ENCODE measurements at places on chromosomes 13 and 19.
A peak's percentile ranks its signal among the peaks of the same experiment; 100 is the strongest.

DNA sequence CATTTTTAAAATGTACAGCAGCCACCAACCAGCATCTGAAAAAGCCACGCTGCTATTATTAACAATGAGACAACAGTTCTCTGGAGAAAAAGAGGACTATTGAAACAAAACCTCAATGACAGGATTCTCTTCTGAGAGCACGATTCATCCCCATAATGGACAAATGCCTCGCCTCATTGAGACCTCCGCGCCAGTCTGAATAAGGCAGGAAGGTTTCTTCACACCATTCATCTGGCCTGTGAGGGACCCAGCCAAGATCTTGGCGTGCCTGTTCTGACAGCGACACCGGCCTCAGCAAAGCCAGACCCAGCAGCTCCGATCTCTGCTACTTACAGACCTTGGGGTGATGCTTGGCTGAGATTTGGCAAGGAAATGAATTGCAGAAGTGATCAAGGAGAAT lies 14.8 kb downstream of the SMIM7 start:
- DNase-seq: no peak

DNA sequence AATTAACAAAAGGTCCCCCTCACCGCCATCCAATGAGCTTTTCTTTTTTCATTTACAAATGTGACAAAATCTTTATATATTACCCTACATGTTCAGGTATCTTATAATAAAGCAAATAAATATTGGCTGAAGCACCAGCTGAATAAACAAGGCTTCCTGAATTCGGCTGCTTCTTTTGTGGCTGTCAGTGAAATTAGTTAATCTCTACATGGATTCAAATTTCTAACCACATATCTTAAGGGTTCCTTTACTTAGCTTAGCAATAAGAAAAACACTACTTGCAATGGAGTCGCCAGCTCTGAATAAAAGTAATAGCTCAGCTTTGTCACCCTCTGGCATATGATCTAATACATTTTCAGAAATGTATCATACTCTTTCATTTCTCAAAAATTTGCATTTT lies 104.3 kb downstream of the CCNA1 start:
- peak; percentile 92 for DNase-seq

GRCh38 chr19:55613930-55614710 lies 8.7 kb downstream of the ZNF865 start:
- DNase-seq: no peak

GRCh38 chr19:46144756-46145155 lies 3.3 kb upstream of the IGFL2 start:
- no peak for DNase-seq

DNA sequence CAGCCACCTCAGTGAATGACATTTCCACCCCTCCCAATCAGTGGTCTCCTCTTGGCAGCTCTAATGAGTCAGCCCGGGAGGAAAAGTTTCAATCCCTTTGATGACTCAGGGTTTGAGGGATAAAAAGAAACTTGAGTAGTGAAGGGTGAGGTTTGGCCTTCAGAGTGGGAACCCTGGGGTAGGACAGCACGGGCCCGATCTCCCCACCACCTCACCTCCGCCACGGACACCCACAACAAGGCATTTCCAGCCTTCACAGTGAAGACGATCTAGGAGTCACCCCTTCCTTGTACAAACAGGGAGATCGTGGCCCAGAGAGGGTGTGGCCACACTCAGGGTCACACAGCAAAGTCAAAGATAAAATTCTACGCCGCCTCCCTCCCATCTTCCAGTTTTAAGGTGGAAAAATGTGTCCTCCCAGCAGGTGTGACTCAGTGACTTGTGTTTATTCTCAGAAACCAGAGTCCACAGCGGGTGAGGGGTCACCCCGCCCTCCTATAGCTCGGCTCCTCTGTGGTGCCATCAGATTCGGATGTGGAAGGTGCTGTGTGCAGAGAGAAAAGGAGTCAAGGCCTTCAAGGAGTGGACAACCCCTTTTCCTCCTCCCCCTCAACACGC lies 12.3 kb downstream of the CIB3 start:
- DNase-seq: no peak

DNA sequence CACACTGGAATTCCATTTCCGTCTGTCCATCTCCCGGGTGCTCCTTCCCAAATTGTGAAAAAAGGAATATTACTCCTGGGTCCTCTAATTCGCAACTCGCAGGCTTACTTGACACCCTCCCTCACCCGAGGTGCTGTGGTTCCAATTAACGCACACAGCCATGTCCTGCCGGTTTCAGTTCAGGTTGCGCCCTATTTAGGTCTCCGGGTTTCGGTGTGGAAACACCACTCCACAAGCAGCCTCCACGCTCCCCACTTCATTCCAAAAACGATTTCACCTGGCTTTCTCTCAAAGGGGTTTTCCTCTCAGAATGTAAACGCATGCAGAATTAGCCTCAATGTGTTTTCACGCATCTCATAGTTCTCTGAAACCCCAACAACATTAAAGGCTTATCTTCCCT lies 37.9 kb downstream of the NAXD start:
- no peak for DNase-seq

DNA sequence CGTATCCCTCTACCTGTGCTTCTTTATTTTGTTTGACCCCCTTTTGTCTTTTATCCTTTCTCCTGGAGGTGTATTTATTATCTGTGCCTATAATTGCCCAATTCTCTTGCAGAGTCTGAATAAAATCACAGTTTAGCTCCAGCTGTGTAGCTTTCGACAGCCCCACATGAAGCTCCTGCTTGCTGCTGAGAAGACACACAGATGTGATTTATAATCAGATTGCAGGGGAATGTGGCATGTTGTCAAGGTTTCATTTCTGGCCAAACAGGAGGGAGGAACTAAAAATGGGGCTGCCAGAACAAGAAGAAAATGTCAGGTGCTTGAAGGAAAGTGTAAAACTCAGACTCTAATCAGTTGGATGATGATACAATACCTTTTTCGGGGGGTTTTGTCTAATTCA lies 22.7 kb downstream of the CCNA1 start:
- no peak for DNase-seq

DNA sequence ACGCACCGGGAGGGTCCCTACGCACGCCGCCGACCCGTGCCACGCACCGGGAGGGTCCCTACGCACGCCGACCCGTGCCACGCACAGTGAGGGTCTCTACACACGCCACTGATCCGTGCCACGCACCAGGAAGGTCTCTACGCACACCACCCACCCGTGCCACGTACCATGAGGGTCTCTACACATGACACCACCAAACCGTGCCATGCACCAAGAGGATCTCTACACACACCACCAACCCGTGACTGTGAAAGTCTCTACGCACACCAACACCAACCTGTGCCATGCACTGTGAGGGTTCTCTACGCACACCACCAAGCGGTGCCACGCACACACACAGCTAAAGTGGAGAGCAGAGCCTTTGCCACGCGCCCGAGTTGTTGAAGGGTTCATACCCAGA lies 16.7 kb downstream of the ZNF787 start:
- DNase-seq: no peak

- no peak for DNase-seq
Measured at GRCh38 chr13:82791035-82791434, 1091.2 kb downstream of the SLITRK1 start.

DNA sequence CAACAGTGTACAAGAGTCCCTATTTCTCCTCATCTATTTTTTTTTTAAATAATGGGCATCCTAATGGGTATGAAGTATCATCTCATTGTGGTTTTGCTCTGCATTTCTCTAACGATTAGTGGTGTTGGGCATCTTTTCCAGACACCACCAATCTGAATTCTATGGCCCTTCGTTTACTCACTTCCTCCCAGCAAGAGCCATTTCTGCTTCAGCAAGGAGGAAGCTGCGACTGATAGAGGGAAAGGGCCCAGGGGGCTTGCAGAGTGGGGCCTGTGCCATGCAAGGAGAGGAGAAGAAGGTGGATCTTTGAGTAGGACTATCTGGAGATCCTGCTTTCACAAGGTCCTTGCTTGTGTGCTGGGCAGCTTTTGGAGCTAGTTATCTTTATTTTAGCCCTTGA lies 58.0 kb downstream of the USPL1 start:
- no peak for DNase-seq

DNA sequence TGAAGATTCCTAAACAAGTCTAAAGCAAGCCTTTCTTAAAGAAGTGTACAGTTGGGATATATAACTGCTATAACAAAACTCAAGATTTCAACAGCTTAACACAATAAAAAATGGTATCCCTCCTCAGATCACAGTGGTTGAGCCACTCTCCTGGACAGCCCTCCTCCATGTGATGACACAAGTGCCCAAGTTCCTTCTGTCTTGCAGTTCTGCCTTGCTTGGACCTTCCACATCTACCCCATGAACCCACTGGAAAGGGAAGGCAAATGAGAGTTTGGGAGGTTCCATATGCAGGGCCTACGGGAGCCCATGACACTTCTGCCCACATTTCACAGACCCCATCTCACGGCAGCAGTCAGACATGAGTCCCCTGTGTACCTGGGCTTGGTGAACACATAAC lies 659.2 kb downstream of the UQCRFS1 start:
- no peak for DNase-seq

DNA sequence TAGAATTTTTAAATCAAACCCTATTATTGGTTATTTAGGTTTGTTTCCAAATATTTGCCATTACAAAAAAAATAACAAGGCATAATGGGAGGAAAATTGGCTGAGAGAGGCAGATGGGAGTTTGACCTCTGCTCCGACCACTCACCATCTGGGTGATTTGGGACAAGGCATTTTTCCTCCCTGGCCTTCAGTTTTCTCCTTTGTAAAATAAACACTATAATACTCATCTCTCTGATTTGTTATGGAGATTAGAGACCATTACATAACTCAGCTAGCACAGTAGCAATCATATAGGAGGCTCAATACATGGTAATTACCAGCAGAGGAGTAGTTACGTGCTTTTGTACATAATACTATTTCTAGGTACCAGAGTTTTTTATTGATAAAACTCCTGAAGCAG lies 70.2 kb upstream of the STK24 start:
- no peak for DNase-seq

DNA sequence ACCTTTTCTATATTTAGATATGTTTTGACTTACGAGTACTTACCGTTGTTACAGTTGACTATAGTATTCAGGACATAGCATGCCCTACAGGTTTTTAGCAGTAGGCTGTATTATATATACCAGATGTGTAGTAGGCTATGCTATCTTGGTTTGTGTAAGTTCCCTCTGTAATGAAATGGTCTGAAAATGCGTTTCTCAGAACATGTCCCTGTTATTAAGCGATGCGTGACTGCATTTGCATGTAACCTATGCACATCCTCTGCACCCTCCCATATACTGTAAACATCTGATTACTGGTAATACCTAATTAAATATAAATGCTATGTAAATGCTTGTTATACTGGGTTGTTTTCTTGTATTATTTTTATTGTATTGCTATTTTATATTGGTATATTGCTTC lies 6.6 kb downstream of the ZNF766 start:
- no peak for DNase-seq

GRCh38 chr13:75255147-75255546 lies 226.8 kb downstream of the TBC1D4 start:
- DNase-seq: no peak

- no peak for DNase-seq
Measured at GRCh38 chr19:9531933-9532332, 6.5 kb downstream of the ZNF426 start.

DNA sequence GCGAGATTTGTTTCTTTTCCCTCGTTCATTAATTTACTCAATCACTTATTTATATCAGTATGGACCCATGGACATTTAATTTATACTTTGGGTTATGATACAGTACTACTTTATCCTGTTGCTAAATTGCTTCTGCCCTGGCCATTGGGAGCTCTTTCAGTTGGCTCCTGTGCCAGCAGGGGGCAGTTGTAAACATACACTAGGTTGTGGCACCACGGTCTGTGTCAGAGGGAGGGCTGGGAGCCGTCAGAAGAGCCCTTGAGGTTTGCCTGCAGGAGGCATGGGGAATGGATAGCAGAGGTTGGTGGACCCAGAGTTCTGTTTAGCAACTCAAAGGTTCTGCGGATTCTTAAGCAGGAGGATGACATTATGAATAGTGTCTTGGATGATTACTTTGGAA lies 94.3 kb downstream of the ERCC5 start:
- no peak for DNase-seq

GRCh38 chr13:71039440-71039839 lies 827.6 kb downstream of the DACH1 start:
- no peak for DNase-seq

GRCh38 chr19:13381827-13382632 lies 124.2 kb downstream of the CACNA1A start:
- no peak for DNase-seq

DNA sequence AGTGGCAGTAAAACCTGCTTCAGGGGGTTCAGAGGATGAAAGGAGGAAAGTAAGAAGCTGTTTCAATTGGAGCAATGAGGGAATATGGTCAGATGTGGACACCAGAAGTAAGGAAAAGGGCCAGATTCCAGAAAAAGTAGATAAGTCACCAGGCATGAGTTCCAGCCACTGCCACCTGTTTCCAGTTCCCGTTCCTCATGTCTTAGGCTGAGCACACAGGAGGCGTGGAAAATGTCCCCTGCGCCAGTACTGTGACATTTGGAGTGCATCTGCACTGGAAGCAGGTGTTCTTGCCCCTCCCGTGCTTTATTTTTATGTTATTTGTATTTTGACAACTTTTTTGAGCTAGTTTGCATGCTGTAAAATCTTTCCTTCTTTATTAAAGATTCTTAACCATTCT lies 25.3 kb downstream of the LMO7 start:
- no peak for DNase-seq

DNA sequence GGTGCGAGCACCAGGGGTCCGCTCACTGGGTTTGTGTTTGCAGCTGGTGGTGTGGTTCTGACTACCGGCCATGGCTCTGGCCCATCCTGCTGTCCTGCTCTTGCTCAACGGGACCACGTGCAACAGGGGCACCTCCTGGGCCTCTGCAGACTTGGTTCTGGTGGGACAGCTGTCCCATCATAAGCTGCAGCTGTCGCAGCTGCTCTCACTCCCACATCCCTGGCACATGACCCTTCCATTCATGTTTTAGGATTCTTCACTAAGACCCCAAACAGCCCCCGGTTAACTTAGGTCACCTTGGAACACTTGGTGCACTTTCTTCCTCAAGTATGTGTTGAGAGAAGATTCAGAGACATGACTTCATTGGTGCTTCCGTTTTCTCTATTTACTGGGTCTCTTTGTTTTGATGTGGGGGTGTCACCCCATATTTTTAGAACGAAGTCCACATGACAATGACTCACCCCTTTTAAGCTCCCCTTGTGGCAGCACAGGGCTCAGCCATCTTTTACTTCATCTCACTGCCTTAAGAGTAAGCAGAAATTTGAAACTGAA lies 68.4 kb upstream of the ARHGEF7 start:
- DNase-seq: no peak

- no peak for DNase-seq
Measured at GRCh38 chr13:99778500-99778899, 193.1 kb downstream of the ZIC5 start.

DNA sequence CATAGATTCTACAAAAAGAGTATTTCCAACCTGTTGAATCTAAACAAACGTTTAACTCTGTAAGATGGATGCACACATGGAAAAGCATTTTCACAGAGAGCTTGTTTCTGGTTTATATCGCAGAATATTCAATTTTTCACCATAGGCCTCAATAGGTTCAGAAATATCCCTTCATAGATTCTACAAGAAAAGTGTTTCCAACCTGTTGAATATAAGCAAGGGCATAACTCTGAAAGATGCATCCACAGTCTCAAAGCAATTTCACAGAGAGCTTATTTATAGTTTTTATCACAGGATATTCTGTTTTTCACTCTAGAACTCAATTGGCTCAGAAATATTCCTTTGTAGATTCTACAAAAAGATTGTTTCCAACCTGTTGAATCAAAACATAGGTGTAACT lies 1483.6 kb downstream of the UQCRFS1 start:
- DNase-seq: no peak

All from SHP77 (cell line).